ENCODE measurements at places on chromosomes 1 and 21.

- no peak for DNase-seq
Measured at GRCh38 chr1:59552007-59552406, 255.1 kb downstream of the FGGY start.

- DNase-seq, result no peak
Measured at GRCh38 chr1:89622895-89623294, 10.0 kb upstream of the LRRC8C start.

GRCh38 chr1:114315631-114316030, 162.0 kb upstream of the SYT6 start:
- DNase-seq, result no peak

DNA sequence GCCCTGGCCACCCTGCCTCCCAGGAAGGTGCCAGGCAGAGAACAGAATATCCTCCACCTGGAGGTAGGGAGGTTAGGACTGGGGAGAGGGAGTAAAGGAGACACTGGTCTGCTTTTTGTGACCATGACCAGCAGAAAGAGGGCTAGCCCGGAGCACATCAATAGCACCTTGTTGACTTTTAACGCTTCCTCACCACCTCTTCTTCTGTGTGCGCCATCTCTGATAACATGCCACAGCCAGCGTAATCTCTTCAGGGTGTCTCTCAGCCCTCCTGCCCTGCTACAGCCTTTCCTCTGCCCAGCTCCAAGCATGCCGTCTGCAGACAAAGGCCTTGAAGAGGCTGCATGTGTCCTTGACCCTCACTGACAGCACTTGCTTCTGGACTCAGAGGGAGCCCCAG, 50.9 kb upstream of the GJA5 start:
- DNase-seq, result no peak

DNA sequence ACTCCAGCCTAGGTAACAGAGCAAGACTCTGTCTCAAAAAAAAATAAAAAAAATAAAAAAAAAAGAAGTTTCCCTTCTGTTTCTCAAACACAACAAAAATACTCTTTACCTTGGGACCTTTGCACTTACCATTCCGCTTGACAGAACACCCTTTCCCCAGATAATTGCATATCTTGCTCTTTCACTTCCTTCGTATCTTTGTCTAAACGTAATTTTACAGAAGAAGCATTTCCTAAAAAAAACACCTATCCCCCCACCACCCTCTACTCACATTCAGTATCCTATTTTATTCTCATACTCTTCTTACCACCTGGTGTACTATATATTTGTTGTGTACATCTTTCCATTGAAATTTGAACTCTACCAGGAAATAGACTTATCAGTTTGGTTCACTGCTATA, 32.7 kb downstream of the ASH1L start:
- no peak for DNase-seq

GRCh38 chr1:19926296-19927129, 3.1 kb upstream of the PLA2G2E start:
- DNase-seq, result no peak

DNA sequence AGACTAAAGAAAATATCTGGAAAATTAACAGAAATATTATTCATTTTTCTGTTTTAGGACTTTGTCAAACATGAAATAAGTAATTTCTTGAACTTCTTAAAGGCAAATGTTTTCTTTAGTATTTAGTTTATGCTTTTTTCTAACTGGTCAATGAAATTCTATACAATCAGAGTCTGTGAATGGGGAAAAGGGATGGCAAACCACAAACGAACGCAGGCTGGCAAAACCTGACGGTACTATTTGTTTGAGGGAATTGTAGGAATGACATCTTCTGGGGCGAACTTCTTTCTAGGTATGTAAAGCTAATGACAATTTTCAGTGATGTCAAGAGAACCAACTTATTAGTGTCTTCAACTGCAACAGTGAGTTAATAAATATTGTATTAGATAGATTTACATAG, 156.0 kb downstream of the SIPA1L2 start:
- DNase-seq, result no peak

DNA sequence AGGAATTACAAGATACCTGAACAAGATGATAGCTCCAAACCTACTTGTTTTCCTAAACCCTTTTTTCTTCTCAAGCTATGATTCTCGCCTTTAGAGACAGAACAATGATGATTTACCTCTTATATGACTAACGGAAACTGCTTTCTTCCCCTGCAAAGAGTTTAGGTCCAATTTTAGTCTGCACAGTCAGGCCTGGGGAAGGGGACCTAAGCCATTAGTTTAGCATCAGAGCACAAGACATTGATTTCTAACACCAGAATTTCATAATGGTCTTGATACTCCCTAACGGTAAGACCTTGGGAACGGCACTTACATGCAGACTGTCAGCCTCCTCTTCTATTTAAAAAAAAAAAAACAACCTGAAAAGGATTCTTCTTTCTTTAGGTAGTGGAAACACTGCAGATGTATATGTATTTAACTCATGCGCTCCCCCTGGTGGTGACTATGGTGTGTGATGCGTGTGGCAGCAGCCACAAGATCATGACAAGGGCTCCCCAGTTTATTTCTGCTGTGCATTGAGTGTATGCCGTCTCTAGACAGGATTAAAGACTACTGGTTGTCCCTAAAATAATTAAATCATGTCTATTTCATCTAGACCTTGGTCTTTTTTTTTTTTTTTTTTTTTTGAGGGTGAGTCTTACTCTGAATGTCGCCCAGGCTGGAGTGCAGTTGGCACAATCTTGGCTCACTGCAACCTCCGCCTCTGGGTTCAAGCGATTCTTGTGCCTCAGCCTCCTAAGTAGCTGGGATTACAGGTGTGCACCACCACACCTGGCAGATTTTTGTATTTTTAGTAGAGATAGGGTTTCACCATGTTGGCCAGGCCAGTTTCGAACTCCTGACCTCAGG, 37.3 kb upstream of the TMEM222 start:
- DNase-seq, result peak; percentile 70

DNA sequence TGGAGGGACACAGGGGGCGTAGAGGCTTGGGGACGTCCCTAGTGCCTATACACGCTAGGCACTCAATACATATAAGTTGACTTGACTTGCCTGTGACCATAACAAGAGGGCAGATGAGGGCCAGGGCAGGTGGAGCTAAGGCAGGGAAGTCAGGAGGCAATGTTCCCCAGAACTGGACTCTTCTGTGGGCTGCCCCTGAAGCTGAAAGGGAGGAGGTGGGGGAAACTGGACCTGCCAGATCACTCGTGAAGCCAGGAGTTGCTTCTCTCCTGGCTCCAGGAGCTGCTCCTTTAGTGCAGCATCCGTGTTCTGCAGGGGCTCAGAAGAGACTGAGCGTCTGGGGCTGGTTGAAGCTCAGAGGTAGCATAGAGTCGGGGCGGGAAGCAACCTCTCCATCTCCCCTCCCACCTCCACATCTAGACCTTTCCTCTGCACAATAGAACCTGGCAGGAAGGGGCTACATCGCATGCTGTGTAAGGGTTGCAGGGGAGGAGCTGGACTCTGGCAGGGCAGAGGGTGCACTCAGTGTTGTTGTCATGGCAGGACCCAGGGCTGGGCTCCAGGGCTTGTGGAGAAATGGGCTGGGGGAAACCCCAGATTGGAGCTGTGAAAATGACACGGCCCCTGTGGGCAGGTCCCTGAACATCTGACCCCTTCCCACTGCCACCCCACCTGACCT, 2.9 kb upstream of the SEMA4A start:
- no peak for DNase-seq

GRCh38 chr1:65429806-65430205, 9.3 kb downstream of the LEPR start:
- no peak for DNase-seq

DNA sequence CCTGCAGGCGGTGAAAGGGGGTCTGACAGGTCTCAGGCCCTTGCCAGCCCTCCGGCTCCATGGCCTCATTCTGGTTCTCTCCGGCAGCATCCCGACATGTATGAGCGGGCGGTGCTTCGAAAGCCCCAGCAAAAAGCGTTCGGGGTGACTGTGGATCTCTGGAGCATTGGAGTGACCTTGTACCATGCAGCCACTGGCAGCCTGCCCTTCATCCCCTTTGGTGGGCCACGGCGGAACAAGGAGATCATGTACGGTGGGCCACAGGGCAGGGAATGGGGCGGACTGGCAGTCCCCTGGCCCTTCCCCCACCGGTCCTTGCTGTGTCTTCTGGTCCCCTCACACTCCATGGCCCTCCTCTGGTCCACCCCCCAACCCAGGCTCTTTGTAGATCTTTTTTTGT, 6.3 kb downstream of the IKBKE start:
- no peak for DNase-seq

DNA sequence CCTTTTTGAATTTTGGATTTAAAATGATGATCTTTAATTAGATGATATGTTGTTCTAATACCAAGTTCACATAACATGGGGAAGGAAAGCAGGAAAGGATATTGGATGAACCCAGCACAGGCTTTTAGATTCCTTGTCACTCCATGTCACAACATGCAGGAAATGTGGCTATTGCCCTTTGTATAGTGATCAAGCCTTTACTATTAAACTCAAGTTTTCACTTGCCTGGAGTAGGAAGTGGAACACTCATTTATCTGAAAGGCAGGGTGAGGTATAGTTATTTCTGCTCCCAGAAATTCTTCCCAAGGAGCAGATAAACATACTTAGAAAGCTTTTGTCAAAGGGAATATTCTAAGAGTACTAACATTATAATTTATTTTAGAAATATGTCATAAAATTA, 37.2 kb upstream of the BCAS2 start:
- DNase-seq, result no peak
